ENCODE measurements at places on chromosomes 7 and 10. TPM values are rescaled to one million over a fixed set of nuclear protein-coding genes. Genes with fewer than 3 reads are reported as not detected.
A peak's percentile ranks its signal among the peaks of the same experiment; 100 is the strongest.

Gene MAGI2
- 24.8 TPM for total RNA-seq

Gene GRID1
- not detected for total RNA-seq

Gene SAP25
- total RNA-seq, result not detected

Gene ADRB1
- total RNA-seq, result not detected

Gene CPA2
- not detected for total RNA-seq

Gene STRIP2
- total RNA-seq, result 19.7 TPM

Gene ASAH2
- 0.36 TPM for total RNA-seq

- no peaks in the 10 kb centered on the region for H3K36me3 ChIP-seq
- no peak for DNase-seq
- H3K4me3 ChIP-seq, result no peak overlapping the region
- no peaks in the 10 kb centered on the region for H3K4me1 ChIP-seq
Measured at GRCh38 chr10:28242555-28243204, 60.2 kb downstream of the MPP7 start.

DNA sequence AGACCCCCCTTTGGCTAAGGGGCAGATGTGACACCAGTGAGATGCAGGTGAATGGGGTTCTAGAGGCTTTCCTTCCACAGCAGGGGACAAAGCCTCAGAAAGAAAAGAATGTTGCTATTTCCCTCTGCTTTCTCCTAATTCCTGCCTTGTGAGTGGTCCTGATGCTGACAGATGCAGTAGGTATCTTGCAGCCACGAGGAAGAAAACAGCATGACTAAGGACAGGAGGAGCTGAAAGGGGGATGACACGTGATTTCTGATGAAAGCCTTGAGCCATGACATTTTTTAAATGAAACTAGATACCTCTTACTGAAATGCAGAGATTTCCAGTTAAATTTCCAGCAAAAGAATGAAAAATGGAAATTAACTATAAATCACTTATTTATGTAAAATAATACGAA, 92.4 kb downstream of the C1GALT1 start:
- H3K4me1 ChIP-seq, result peaks cover 2% of the 10 kb centered on the region
- no peaks in the 10 kb centered on the region for H3K27me3 ChIP-seq
- H3K4me3 ChIP-seq, result no peak overlapping the region
- H3K36me3 ChIP-seq, result no peaks in the 10 kb centered on the region
- H3K27ac ChIP-seq, result no peak overlapping the region
- no peak for DNase-seq

GRCh38 chr7:42834676-42835075, 77.2 kb downstream of the C7orf25 start:
- DNase-seq, result no peak
- H3K27me3 ChIP-seq, result peaks cover 7% of the 10 kb centered on the region
- H3K4me1 ChIP-seq, result peaks cover 6% of the 10 kb centered on the region
- no peak overlapping the region for H3K27ac ChIP-seq
- no peak overlapping the region for H3K4me3 ChIP-seq

GRCh38 chr10:17622061-17622460, 4.9 kb upstream of the HACD1 start:
- H3K27me3 ChIP-seq, result no peaks in the 10 kb centered on the region
- peak; percentile 90 for DNase-seq
- H3K4me1 ChIP-seq, result peaks cover 4% of the 10 kb centered on the region
- no peaks in the 10 kb centered on the region for H3K36me3 ChIP-seq

- H3K36me3 ChIP-seq, result no peaks in the 10 kb centered on the region
- H3K4me1 ChIP-seq, result peaks cover 22% of the 10 kb centered on the region
- no peaks in the 10 kb centered on the region for H3K27me3 ChIP-seq
- peak overlapping the region; percentile 69 for H3K27ac ChIP-seq
- H3K4me3 ChIP-seq, result no peak overlapping the region
- peak; percentile 77 for DNase-seq
Measured at GRCh38 chr7:133853706-133854276, 273.3 kb upstream of the LRGUK start.

- no peak for DNase-seq
- no peaks in the 10 kb centered on the region for H3K36me3 ChIP-seq
- H3K27ac ChIP-seq, result no peak overlapping the region
- no peaks in the 10 kb centered on the region for H3K4me1 ChIP-seq
- H3K4me3 ChIP-seq, result no peak overlapping the region
Measured at GRCh38 chr7:37765421-37765829, 81.9 kb downstream of the GPR141 start.

GRCh38 chr10:102219370-102219769, 6.7 kb upstream of the ELOVL3 start:
- H3K27me3 ChIP-seq, result peaks cover 8% of the 10 kb centered on the region
- H3K36me3 ChIP-seq, result no peaks in the 10 kb centered on the region
- no peaks in the 10 kb centered on the region for H3K4me1 ChIP-seq

DNA sequence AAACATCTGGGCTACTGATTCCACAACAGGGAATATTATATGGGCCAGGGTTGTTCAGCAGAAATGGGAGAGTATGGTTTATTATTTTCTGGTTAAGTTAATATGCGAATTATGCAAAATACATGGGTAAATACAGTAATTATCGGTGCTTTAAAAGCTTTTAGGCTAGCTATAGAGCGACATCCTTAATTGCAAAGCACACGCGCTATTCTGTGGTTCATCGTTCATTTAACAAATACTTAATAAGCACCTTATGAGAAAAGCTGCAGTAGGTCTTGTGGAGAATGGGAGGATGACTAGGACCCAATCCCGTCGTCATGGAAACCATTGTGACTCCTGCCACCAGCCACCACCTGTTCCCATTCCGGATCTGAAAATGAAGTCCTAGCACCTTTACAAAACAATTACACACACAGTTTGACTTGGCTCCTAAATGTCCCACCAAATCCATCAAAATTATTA, 623 bp upstream of the CEP41 start:
- peaks cover 15% of the 10 kb centered on the region for H3K4me1 ChIP-seq
- DNase-seq, result no peak
- H3K27ac ChIP-seq, result peak overlapping the region; percentile 56
- H3K4me3 ChIP-seq, result peak overlapping the region; percentile 90
- no peaks in the 10 kb centered on the region for H3K27me3 ChIP-seq

- H3K4me1 ChIP-seq, result peaks cover 43% of the 10 kb centered on the region
- DNase-seq, result peak; percentile 91
- H3K27ac ChIP-seq, result peak overlapping the region; percentile 85
- no peaks in the 10 kb centered on the region for H3K36me3 ChIP-seq
- no peaks in the 10 kb centered on the region for H3K27me3 ChIP-seq
- H3K4me3 ChIP-seq, result peak overlapping the region; percentile 15
Measured at GRCh38 chr7:55073976-55074528, 55.2 kb downstream of the EGFR start.

GRCh38 chr10:78045237-78045636, 11.6 kb downstream of the RPS24 start:
- peaks cover 25% of the 10 kb centered on the region for H3K36me3 ChIP-seq
- DNase-seq, result no peak
- H3K27ac ChIP-seq, result peak overlapping the region; percentile 18
- no peak overlapping the region for H3K4me3 ChIP-seq
- no peaks in the 10 kb centered on the region for H3K27me3 ChIP-seq

DNA sequence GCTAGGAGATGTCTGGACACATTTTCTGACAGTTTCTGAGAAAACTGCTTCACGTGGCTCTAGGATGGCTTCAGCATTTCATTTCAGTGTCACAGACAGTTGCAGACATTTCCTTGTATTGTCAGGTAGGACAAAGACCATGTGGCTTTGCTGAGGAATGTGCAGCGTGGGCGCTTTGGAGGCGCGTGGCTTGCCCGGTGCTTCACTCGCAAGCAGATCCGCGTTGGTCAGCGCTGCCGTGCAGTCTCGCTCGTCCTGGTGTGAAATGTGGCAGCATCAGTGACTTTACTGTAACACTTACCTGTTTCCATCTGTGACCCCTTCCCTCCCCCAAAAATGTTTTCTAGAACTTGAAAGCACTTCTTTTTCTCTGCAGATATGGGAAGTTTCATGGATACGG, 340.5 kb downstream of the SDK1 start:
- H3K27ac ChIP-seq, result no peak overlapping the region
- H3K36me3 ChIP-seq, result no peaks in the 10 kb centered on the region
- no peak for DNase-seq
- H3K4me1 ChIP-seq, result no peaks in the 10 kb centered on the region
- no peaks in the 10 kb centered on the region for H3K27me3 ChIP-seq
